HL-60 (cell line): ENCODE measurements at places on chromosomes 6 and 20.
A peak's percentile ranks its signal among the peaks of the same experiment; 100 is the strongest.

DNA sequence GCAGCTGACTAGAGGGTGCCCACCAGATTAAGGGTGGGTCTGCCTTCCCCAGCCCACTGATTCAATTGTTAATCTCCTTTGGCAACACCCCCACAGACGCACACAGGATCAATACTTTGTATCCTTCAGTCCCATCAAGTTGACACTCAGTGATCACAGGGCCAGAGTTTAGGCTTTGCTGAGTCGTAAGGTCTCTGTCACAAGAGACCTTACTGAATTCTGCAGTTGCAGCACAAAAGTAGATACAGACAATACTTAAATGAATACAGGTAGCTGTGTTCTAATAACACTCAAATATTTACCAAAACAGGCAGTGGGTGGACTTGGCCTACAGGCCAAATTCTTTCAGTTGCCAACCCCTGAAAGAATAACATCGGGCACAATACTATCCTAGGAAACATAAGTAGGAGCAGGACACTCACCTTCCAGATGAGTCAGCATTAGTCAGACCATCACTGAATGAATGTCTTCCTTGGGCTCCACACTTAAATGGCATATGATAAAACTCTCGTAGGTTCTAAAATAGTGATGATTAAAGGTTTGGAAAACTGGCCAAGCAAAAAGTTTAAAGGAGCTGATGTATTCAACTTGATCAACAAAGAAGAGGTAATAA, 190.0 kb downstream of the UBE3D start:
- no peak for DNase-seq

GRCh38 chr6:71203206-71203605, 85.4 kb upstream of the OGFRL1 start:
- no peak for DNase-seq

- no peak for DNase-seq
Measured at GRCh38 chr6:2433266-2433665, 187.9 kb upstream of the GMDS start.

DNA sequence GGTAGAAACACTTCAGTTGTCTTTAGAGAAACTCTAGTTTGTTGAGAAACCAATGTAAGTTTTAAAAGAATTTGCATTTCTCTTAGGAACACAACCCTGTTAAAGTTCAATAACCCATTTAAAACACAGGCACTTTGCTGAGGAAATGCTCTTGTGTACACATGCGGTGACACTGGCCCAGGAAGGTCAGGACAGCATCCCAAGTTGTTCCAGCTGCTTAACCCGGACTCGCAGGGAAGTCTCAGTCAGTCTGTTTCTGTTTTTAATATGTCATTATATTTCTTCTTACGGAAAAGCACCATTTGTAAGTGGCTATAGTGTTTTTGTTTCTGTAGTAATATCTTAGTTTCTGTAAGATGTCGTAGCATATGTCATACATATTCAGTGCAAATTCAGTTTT, 36.9 kb downstream of the RIN2 start:
- DNase-seq, result no peak

GRCh38 chr6:11902527-11902926, 109.6 kb upstream of the HIVEP1 start:
- no peak for DNase-seq

DNA sequence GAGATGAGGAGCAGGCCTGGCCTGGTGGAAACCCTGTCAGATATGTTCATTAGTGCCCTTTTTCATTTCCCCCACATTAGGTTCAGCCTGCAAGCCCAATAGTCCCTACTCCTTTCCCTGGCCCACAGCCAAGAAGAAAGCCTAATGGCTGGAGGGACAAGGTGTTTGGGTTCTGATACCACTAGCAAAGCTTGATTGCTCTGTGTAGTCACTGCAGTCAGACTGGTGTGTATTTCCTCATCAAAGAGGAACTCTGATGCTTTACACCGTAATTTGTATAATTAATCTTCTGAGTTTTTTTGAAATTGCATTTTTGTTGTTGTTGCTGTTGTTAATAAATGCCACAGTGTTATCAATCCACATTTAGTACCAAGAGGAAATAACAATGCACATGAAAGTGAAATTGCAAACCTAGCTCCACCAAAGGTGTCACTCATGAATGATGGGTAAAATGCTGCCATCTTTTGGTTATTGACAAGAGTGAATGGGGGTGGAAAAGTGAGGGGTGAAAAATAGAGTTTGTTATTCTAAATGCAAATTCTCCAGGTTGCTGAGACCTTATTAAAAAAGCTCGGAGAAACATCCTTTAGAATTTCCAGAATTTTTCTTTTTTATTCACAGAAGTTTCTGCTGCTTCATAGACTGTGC, 320.2 kb upstream of the POU3F2 start:
- no peak for DNase-seq

DNA sequence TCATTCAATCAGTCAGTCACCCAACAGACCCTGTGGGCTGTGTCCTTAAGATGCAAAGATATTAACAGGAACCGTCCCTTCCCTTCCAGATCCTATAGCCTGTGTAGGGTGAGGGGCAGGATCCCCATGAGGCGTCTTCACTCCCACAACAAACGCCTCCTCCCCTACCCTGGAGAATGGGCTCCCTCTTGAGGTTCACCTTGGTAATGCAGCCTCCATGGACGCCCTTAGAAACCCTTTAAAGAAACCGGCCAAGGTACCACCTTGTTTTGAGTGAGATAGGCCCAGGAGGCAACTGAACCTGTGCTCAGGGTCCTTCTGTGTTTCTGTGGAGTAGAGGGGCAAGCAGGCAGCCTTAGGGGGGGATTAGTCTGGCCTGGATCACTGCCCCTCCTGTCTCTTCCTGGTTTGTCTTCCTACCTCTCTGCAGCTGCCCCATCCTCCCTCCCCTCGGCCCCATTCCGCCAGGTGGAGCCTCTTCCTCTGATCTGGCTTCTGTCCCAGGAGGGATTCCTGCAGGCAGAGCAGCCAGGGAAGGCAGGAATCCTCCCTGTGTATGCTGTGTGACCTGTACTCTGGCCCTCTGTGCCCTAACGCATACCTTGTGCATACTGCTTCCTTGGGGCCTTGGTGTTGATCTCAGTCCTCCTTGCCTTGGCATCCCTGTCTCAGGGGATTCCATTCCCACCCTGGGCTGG, 6.6 kb upstream of the GUCA1A start:
- peak; percentile 33 for DNase-seq
